ENCODE measurements at places on chromosomes 3 and 15.

DNA sequence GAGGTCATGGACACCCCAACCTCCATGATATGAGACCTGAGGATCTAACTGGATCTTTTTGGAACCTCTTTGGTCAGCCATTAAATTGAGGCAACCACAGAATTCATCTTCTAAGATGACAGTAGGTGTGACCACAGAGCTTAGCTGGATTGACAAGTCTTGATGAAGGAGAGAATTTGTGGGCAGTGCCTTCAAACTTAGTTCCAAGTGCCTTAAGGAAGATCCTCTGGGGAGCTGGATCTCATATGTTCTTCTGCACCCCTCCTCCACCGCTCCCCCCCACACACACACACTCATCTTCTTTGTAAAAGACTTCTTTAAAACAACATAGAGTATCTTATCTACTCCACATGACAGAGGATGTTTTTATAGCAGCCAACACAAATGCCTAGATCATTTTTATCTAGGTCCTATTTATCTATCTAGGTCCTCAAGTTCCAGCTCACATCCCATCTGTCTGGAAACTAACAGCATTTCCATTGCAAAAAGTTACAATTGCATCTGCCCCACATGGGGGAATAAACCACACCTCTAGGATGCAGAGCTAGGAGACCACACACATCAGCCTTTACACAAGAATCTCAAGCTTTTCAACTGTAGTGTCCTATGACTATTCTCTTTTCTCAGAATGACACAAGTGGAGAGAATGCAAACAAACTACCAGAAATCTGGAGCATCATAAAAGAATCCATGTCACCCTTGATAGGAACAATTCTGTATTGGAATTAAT lies 37.4 kb downstream of the WWTR1 start:
- no peak for DNase-seq

- DNase-seq: no peak
These were observed 15.5 kb downstream of the ZDHHC3 start for GRCh38 chr3:44960387-44961026.

DNA sequence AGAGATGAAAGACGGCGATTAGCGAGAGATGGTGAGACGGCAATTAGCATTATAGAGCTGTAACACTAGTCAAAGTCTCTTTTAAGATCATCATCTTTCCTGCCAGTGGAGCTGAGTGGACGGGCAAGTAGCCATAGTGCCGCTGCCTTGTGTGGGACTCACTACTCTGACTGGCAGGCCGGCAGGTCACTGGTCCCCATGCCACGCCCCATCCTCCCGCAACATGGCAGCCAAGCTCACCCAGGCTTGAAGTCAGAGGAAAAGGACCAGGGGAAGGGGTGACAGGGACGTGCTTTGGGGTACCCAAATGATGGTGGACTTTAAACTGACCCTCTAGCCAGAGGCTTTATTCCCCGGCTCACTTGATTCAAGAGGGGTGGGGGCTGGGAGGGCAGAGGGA lies 44.6 kb upstream of the COL6A5 start:
- no peak for DNase-seq

DNA sequence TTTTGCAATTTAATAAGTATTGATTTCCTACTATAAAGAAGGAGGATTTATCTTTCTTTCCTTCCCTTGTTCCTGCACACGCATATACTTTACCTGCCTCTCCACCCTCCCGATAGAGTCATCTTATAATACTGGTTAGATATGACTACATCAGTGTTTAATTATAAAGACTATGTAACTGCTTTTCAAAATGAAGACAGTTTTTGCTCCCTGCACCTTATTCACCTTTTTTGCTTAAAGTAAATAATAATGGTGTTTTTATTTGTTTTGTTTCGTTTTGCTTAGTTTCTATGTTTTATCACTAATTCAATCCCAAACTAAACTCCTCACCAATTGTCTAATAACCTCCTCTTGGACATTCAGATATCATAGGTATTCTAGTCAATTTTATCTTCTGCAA lies 101.9 kb upstream of the RORA start:
- DNase-seq: no peak

GRCh38 chr3:109944836-109945235 lies 607.5 kb upstream of the DPPA4 start:
- no peak for DNase-seq

- DNase-seq: peak; percentile 47
These were observed 1.0 kb upstream of the IGF2BP2 start for GRCh38 chr3:185825639-185826481.

Measured in suppressor macrophage treated with lipopolysaccharide for 4 hours (primary cell).